ENCODE measurements at places on chromosomes 12 and 14. TPM values are rescaled to one million over a fixed set of nuclear protein-coding genes. Genes with fewer than 3 reads are reported as not detected.

The SCFD1 gene
- total RNA-seq = 26.8 TPM

The KRT77 gene
- total RNA-seq = not detected

The GALNT9 gene
- 6.8 TPM for total RNA-seq

The KCNMB4 gene
- total RNA-seq = 0.13 TPM

The BCL7A gene
- total RNA-seq = 12.7 TPM

The PRKD1 gene
- total RNA-seq = 2.6 TPM

The OR11H12 gene
- not detected for total RNA-seq

The OTUB2 gene
- total RNA-seq = 4.4 TPM

Measured in A549 treated with RU486 at 1 μM for 4 hours (cell line).